ENCODE measurements at places on chromosomes 3 and 15.

- DNase-seq: no peak
Measured at GRCh38 chr3:46893146-46893748, 15.7 kb downstream of the PTH1R start.

GRCh38 chr3:114727373-114727772, 419.7 kb downstream of the ZBTB20 start:
- DNase-seq: no peak

DNA sequence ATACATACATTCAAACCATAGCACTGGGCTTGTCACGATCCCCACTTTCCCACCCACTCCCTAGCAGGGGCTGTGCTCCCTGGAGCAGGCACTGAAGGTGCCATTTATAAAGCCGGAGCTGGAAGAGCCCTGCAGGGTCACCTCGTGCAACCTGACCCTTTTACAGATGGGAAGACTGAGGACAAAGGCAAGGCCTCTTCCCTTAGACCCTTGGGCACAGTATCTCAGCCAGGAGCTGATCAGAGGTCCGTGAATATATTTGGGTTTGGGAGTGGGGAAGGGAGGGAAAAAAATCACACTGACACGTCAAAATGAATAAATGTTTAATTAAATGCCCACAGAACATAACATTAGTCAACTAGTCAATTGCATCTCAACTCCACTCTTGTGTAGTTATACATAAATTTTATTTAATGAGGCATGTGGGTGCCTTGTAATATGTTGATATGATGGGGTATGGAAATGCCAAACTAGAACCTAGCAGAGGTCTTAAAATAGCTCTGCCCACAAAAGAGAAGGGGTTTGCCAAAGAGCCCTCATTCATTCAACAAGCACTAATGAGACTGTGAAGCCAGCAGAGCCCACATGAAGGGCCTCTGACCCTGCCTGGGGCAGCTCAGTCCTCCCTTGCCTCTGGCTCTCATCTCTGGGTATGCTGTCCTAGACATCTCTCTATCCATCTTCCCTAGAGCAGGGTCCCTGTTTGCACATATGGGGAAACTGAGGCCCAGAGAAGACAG, 119.4 kb downstream of the NUP210 start:
- DNase-seq: no peak

DNA sequence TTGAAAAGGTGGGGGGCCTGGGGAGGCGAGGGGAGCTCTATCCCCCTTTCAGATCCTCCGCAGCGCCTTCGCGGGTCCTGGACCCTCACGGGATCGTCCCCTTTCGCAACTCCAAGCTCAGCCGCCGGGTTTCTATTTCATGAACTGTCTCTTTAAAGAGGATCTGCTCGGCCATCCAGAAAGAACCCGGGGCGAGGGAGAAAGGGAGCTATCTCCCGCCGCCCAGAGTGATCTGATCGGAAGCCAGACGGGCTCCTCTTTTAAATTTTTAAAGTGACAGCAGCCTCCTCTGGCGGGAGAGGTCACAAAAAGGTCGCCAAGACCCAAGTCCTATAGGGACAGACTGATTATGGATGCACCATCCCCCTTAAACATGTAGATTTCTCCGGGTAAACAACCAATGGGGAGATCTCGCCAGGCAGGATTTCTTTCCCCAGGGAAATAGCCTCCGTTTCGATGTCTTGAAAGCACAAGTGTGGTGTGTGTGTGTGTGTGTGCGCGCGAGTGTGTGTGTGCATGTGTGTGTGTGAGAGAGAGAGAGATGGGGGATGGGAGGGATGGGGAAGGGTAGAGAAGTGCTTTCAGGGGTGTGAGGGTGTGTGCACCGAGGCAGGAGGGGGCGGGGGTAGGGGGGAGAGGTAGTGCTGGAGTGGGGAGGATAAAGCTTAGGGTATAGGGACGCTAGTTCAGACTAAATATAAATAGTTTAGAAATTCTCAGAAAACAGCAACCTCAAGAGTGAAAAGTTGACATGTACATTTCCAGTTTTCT, 516.1 kb downstream of the MECOM start:
- no peak for DNase-seq

GRCh38 chr3:71518089-71518488, 65.4 kb downstream of the FOXP1 start:
- DNase-seq: no peak

DNA sequence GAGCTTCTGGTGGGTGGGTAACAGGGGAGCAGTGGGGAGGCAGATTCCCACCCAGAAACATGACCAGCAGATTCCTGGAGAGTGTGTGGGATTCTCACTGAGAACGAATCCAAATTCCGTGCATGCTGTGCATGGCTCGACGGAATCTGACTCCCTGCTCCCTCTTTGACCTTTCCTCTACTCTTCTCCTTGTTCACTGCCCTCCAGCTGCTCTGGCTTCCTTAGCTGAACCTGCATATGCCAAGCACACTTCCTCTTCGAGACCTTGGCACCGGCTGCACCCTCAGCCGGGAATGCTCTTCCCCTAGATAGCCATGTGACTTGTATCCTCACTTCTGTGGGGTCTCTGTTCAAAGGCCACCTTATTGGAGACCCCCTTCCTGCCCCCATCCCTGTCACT, 6.3 kb downstream of the INSYN1 start:
- no peak for DNase-seq

- DNase-seq: no peak
Measured at GRCh38 chr3:126369490-126369889, 12.3 kb upstream of the KLF15 start.

- no peak for DNase-seq
Measured at GRCh38 chr3:49841126-49841696, 15.2 kb downstream of the TRAIP start.

DNA sequence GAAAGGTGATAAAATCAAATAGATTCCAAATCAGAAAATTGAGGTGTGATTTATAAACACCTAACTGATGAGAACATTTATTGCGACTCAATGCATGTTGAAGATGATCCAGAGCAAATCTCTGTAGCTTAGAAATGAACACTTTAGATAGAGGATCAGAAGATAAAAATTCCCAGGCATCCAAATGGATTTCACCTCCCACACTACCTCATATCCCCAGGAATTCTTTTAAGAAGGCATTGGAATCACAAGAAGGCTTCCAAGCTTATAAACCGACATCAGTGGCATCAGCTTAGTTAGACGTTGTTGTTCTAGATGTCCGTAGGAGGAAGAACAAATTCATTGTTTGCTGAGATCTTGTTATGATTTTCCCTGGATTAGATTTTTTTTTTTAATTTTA, 154.4 kb downstream of the EBLN2 start:
- DNase-seq: no peak

DNA sequence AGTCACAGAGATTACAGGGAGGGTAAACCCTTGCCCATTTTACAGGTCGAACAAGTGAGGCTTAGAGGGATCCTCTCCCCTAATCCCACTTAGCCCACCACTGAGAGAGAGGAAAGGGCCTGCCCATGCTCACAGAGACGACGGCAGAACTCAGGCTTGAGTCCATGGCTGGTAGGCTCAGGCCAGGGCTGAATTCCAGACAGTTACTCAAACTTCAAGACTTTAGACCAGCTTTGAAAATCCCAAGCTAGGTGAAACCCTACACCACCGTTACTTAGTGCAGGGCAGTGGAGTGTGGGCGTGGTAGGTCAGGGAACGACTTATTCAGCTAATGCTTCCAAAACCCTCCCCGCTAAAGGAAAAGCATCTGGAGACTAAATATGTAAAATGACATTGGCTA, 16.4 kb downstream of the GRIP2 start:
- no peak for DNase-seq

DNA sequence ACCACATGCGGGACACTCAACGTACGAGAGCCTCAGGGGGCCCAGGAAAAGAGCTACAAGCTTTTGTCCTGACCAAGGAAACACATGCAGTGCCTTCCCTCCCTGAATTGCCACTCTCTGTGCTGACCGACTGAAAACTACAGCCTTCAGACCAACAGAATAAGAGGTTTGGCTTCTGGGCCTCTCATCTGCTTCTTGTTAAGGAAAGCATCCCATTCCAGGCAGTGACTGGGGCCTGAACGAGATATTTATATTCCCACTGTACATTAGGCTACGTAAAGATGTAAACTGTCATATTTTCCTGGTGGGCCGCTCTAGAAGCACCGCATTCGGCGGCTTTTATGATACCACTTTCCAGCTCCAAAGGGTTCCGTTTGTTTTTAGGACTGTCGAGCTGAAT, 208.9 kb upstream of the TPM1 start:
- DNase-seq: no peak

DNA sequence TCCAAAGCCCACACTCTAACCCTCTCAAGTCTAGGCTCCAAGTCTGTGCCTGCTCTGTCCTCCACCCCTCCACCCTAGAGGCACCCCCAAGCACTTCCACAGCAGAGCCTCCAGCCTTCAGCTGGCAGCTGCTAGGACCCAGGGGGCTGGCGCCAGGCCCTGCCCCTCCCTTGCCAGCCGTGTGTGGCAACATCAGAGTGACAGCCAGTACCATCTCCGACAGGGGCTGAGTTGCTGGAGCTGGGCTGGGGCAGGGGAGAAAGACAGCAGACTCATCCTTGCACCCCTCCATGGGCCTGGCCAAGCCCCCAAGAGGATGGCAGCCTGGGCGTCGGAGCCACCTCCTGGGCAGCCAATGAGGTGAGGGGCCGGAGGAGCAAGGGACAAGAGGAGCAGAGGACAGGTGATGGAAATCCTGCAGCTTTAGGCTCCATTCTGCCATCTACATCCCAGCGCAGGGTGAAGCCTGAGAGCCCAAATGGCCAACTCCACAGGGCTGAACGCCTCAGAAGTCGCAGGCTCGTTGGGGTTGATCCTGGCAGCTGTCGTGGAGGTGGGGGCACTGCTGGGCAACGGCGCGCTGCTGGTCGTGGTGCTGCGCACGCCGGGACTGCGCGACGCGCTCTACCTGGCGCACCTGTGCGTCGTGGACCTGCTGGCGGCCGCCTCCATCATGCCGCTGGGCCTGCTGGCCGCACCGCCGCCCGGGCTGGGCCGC, at the start of gene GPR62:
GPR62 (plus strand) TSS at position 207 of the 718 bp plus-strand sequence; CDS start at position 479, 272 bp downstream.
- no peak for DNase-seq

DNA sequence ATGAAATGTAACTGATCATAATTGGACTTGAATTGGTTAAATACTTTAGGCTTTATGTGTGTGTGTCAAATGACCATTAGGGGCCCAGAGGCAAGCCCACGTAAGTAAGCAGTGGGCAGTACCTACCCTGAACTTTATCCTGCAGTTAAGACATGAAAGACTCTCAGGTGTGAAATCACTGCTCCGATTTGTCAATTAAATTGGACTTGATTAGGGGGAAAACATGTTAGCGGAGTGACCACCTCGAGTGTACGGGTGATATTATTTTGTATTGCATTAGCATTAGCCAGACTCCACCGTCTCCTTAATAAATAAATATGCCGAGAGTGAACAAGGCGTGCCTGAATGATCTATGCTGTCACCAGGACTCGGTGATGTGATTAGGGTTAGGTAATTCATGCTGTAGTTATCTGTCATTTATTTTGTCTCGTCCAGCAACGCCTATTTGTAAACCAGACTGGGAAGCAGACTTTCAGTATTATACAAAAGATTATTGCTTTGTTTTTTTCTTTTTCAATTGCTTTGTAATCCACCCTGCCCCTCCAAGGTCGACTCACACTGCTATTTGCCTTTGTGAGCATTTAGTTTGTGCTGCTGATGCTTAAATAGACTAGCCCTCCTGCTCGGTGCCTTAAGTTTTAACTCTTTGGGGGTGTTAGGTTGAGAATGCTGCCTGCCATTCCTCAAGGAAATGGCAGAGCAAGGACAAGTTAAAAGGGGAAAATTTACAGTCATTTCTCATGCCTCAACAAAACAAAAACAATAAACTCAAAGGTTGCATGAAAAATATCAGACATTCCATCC, 1.8 kb downstream of the RBMS3 start:
- DNase-seq: no peak

GRCh38 chr3:59273976-59274375, 224.2 kb upstream of the CFAP20DC start:
- no peak for DNase-seq

GRCh38 chr3:183946037-183946436, 61.4 kb upstream of the PARL start:
- DNase-seq: no peak

DNA sequence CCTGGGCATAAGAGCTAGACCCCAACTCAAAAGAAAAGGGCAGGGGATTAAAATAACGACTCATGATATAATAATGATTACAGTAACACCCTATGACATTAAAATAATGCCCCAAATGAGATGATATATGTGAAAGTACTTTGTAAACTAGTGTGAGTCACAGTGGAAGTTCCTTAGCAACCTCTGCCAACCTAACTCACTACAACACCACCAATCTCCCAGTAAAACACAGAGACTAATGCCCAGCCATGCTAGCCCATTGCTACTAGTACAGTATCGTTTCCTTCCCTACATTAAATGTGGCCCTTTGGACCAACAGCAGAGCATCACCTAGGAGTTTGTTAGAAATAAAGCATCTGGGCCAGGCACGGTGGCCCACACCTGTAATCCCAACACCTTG, 11.2 kb upstream of the ADAMTS7 start:
- no peak for DNase-seq

GRCh38 chr3:133192967-133193366, 154.8 kb downstream of the TMEM108 start:
- no peak for DNase-seq

DNA sequence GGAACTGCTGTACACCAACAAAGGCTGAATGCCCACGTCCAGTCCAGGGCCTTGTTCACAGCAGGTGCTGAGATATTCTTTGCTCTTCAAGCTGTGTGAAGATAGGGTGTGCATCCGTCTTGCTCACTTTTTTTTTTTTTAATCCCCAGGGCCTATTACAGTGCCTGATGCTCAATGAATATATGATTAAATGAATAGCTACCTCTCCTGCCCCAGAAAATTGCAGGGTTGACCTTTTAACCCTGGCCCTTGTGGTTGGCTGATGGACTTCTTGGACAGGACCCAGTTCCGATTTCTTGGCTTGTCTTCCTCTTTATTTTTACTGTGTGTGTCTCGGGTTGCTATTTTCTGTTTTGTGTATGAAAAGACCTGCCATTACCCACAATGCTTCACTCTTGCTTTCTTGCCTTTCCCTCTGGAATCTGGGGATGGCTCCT, 2.9 kb upstream of the FYTTD1 start:
- DNase-seq: no peak

DNA sequence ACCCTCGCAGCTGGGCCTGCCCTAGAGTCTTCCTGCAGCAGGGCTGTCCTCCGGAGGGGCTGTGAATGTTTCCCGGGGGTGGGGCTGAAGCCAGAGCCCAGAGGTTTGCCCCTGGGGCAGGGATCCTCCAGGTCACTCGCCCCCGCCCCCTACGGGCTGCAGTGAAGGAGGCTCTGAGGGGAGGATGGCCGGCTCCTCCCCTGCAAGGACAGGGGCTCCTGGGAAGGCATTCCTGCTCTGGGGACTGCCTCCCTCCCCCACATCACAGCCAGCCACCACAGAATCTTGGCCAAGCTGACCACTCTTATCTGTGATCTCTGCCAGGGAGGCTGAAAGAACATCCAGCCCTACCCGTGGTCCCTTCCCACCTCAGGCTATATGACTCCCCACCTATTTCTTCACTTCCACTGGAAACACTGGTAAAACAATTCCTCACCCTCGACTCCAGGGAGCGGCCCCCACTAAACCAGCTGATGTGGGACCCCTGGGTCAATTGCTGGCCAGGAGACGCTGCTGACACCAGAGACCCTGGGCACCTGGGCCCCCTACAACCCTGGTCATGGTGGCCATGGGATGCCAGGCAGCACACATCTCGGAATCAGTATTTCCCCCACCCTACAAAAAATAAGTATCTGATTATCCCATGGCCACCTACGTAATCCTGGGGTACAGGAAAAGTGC, 66.0 kb downstream of the HMCES start:
- DNase-seq: no peak

Data from CD4-positive, alpha-beta T cell treated with Interleukin-15 for 4 hours (primary cell).